ENCODE measurements at places on chromosomes 7 and 10.

DNA sequence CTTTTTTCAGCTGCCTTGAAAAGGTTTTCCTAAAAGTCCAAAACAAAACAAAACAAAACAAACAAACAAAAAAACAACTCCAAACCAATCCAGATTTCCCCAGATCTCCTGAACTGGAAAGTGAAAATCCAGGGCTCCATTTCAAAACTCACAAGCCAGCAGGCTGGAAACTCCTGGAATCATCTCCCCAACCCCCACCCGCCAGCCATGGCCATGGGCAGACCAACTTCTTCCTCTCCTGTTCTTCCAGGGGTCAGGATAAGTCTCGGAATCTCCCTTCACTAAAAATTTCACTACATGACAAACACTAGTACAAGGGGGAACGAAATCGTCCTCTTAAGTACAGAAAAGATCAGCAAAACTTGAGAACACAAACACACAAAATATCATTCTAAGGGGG lies 40.4 kb downstream of the GNA12 start:
- no peak for DNase-seq

GRCh38 chr7:75950111-75950681 lies 35.2 kb downstream of the POR start:
- no peak for DNase-seq

- DNase-seq, result no peak
Measured at GRCh38 chr10:77371848-77372799, 265.5 kb downstream of the KCNMA1 start.

DNA sequence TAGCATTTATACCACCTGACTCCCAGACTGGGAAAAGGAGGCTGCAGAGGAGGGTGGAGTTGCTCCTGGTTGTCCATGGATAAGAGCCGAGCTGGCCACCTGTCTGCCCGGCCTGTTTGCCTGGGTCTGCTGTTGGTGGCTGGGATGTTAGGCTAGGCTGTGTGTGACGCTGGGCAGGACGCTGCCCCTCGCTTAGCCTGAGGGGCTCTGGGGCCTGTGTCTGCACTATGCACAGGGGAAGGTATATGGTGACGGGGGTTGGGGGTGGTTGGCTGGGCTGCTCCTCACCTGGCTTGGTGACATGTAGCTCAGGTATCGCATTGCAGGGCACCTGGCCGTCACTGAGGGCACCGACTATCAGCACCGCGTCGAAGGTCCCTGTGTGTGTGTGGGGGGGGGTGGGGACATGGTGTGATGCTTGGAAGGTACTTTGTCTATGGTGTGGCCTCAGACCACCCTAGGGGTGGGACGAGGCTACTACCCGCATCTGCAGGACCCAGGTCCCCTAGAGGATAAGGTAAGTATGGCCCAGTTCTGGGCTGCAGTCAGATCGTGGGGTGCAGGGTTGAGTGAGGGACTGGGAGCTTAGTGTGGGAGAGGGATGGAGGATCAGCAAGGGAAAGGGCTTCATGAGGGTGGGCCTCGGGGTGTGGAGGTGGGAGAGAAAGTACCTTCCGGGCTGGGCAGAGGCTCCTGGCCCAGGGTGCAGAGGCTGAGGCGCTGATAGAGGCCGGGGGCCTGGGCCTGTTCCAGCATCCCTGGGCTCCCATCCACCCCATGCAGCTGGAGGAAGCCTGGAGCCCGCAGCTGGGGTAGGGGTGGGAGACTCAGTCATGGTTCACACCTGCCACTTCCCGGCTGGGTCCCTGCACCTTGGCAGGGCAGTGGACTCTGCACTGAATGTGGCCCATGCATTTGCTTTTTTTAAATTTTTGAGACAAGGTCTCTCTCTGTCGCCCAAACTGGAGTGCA lies 2.3 kb downstream of the METTL27 start:
- no peak for DNase-seq

DNA sequence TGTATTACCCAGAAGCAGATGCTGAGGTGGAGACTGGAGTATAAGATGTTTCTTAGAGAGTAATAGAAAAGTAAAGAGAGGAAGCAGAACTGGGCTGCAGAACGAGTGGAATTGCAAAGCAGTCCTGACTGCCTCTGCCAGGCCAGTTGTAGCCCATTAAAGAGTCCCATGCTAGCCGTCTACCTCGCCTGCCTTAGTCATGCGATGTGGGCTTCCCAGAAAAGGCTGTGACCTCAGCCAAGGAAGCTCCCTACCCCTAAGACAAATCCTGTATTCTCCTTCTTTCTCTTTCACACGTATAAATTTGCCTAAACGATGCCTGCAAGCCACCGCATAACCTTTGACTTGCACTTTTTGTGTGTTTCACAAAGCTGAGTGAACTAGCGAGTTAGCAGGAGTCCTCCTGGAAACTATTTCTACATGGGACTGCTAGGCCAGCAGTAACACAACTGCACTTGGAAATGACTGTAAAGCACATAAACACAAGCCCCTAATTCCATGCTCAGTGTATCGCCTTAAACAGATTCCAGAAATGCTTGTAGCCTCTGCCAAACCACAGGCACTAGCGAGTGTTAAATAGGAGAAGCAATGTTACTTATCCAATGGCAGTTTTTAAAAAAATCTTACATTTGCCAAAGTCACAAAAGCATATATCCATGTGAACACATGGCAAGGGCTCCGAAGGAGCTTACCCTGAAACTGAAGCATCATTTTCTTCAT lies 47.4 kb upstream of the GNAI1 start:
- DNase-seq, result no peak

DNA sequence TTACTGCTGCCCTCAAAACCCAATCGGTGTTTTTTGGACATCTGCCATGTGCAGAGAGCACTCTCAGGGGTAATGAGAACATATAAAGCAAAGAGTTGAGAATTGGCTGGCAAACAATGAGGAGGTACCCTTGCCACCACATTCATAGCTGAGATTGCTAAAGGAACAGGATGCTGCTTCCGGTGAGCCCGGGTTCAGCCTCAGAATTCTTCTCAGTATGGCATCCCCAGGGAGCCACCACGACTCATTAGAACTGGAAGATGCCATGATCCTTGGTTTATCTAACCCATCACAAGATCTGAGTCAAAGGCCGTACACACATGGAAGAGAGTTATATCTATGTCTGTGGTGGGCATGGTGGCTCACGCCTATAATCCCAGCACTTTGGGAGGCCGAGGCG lies 174.4 kb downstream of the ARID5B start:
- DNase-seq, result no peak

- no peak for DNase-seq
Measured at GRCh38 chr10:16751244-16751643, 66.0 kb downstream of the RSU1 start.

- DNase-seq, result no peak
Measured at GRCh38 chr10:60962946-60963345, 19.0 kb upstream of the RHOBTB1 start.

- DNase-seq, result no peak
Measured at GRCh38 chr7:65285906-65286864, 87.5 kb upstream of the ZNF92 start.

DNA sequence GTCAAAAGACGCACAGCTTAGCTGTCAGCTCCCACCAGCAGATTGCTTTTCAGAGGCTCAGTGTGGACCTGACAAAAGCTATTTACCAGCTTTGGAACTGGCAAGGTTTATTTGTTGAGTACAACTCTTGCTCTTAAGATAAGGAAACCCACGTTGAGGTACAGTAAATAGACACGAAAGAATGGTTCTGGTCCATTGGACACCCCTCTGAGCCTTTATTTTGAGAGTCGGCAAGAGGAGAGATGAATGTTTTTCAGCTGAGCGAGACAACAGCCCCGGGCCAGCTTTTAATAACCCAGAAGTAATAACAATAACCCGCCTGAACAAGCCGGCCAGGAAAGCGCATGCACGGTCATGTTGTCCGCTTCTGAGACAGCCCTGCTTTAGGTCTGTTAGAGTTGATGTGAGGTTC lies 49.0 kb downstream of the WNT2 start:
- no peak for DNase-seq

DNA sequence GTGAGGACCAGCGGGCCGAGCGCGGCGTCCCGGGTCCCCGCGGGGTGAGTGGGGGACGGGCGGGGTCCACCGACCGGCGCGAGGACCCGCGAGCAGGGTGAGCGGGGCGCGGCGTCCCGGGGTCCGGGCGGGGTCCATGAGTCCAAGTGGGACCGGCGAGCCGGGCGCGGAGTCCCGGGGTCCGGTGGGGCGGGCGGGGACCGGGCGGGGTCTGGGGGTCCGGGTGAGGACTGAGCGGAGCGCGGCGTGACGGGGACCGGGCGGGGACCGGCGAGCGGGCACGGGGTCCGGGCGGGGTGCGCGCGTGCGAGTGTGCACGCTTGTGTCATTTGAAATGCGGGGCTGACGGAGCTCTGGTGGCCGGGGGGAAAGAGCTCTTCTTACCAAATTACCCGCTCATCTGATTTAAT lies 765 bp downstream of the CELF2 start:
- DNase-seq, result no peak

DNA sequence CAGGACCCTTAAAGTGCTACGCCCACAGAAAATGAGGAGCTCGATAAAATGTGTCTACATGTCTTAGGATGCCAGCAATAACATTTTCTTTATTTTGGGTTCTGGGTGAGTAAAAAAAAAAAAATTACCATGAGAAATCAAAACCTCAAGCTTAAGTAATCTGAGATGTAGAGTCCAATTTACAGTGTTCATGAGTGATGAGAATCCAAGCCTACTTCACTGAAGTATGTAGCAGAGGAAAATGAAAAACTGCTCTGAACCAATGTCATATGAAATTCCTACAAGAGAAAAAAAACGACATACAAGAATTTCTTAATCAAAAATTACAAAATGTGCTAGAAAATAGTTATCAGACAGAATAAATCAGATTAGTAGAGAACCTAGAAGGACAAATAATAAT lies 274.4 kb downstream of the HTR7 start:
- no peak for DNase-seq

DNA sequence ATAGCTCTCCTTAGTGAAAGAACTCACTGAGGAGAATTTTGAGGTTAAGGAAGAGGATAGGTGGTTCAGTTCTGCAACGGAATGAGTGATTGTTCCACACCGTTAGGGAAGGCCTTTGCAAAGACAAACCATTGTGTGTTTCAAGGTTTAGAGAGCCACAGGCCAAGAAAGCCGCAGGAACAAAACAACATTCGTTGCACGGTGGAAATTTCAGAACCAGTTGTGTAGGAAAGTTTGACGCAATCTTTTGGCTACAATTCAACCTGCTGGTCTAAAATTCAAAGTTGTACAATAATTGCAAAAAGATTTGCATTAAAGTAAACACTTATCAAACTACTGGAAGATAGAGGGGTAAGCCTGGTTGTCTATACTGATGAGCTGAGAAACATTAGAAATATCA lies 91.4 kb downstream of the FAM107B start:
- DNase-seq, result no peak

GRCh38 chr7:24652251-24652939 lies 79.1 kb downstream of the PALS2 start:
- no peak for DNase-seq

- DNase-seq, result no peak
Measured at GRCh38 chr10:86070278-86070677, 296.3 kb downstream of the GRID1 start.

- DNase-seq, result peak; percentile 51
Measured at GRCh38 chr7:2863461-2864066, 19.5 kb upstream of the GNA12 start.

Data from activated CD4-positive, alpha-beta T cell treated with anti-CD3 and anti-CD28 coated beads for 1 hour (primary cell).